ENCODE measurements at places on chromosomes 11 and 22.

DNA sequence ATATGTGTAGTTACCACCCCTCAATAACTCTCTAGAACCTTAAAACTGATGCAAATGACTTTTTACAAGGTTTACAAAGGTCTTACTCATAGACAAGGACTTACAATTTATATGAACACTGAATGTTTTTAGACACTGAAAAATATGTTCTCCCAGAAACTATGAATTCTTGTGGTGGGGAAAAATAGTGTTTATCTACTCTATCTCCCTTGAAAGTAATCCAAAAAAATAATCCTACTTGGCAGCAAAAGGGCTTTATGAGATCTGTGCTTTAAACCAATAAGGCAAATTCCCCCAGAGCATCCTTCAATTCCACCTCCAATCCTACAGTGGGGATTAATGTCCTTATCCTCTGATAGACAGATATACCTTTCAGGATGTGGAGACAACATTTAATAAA is 1984.1 kb upstream of the RAG2 start:
- DNase-seq, result no peak

GRCh38 chr11:12768726-12769673 is 94.8 kb downstream of the TEAD1 start:
- DNase-seq, result no peak

DNA sequence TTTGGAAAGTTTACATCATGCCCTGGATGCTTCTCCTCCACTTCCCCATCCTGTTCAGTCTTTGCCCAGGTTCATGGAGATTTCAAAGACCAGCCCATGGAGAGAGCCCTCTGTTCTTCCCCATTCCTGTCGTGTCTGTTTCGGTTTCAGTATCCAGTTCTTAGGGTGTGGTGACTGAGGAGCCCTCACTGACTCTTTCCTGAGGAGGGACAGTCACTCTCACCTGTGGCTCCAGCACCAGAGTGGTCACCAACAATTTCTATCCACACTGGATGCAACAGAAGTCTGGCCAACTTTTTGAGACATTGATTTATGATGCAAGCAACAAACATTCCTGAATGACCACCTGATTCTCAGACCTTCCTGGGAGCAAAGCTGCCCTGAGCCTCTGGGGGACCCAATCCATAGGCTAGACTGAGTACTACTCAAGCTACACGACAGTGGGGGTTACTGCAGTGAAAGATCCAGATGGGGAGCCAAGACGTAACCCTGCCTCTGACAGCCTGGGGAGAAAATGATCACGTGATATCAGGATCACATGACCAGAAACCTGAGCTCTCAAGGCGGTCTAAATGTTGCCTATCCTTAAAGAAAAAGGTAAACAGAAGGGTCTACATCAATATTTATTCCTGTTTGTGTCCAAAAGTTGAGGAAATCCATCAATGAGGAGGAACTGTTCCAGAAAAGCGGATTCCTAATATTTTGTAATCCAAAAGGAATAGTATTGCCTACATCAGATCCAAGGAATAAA is 76.2 kb upstream of the VPREB1 start:
- no peak for DNase-seq

DNA sequence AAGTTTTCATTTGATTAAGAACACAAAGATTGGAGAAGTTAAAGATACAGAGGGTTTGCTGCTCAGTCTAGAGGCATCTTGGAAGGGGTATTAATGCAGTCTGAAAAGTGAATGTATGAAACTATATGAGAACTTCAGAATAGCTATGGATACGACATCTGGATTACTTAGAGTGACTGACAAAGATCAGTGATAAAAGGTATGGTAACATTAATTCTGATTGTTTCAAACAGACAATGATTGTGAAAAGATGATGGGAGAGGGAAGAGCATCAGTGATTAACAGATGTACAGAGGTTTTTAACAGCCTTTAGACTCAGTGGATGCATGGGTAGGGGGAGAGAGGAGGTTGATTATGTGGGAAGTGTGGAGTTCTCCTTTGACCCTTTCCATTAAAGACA is 919.4 kb upstream of the CNTN5 start:
- DNase-seq, result no peak

DNA sequence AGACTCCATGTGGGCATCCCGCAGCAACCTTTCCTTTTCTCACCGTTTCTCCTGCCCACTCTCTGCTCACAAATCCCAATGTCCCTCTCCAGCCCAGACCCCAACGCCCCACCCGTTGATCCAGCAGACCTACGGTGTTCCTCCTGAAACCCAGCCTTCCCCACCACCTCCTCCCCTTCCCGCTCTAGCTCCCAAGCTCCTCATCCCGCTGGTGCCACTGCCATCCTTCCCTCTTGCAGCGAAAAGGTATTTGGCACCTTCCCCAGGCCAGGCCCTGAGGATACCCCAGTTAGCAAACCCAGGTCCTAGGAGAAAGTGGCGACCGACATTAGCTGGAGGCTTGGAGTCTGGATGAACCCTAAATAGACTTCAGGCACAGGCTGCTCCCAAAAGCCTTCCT is 84.0 kb upstream of the RTL6 start:
- no peak for DNase-seq

- no peak for DNase-seq
These were observed 91.4 kb downstream of the EFCAB6 start for GRCh38 chr22:43720716-43721115.

DNA sequence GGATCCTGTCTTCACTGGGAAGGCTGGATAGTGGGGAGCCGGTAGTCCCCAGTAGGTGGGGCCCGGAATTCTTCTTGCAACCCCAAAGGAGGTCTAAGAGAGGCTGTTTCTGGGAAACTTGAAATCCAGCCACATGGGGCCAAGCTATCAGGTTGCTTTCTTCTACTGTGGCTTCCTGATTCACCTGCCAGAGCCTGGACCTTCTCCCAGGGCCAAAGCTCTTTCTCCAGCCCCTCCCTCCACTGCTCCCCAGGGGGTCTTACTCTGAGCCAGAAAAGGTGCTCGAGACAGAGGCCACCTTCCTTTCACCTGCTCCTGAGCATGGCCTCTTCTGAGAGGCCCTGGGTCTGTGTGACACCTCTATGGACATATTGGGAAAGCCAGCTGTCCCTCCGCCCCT is 9.1 kb downstream of the TST start:
- no peak for DNase-seq

- DNase-seq, result no peak
These were observed 314.3 kb downstream of the BRD1 start for GRCh38 chr22:49513358-49513851.

GRCh38 chr11:38988908-38989307 is 2390.9 kb upstream of the RAG2 start:
- DNase-seq, result no peak

DNA sequence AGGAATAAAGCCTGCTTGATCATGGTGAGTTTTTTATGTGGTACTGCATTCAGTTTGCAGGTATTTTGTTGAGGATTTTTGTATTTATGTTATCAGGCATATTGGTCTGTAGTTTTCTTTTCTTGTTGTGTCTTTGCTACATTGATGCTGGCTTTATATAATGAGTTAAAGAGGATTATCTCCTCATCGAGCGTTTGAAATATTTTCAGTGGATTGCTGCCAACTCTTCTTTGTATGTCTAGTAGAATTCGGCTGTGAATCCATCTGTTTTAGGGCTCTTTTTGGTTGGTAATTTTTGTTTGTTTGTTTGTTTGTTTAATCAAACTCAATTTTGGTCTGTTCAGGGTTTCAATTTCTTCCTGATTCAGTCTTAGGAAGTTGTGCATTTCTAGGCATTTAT is 758.4 kb downstream of the KCNA4 start:
- DNase-seq, result no peak

DNA sequence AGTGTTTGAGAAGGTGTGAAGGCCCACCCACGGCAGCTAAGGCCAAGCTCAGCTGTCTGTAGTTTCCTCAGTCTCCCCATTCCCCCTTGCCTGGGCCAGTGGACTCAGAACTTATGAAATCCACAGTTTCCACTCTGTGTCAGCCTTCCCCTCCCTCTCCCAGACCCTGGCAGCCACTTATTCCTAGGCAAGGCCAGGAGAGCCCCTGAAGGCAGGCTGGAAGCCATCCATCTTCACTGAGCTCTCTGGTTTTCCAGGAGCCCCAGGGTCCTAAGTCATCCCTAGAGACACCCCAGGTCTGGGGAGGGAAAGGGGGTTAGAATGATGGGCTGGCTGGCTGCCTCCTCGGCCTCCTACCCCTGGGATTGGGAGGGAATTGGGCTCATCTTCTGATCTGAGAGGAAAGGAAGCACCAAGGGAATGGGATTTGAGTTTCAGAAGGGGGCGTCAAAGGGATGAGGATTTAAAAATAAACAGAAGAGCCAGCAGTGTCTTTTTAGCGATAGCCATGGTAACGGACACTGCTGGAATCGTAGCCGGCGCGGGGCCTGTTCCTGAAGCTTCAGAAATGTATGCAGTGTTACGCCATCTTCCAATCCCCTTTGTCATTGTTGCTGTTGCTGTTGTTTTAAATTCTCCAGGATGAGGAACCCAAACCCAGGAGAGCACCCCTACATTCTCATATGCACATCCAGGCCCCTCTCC is 561.1 kb upstream of the CADM1 start:
- no peak for DNase-seq

- DNase-seq, result no peak
These were observed 77.8 kb upstream of the CADM1 start for GRCh38 chr11:115581871-115582639.

- no peak for DNase-seq
These were observed 38.9 kb downstream of the ZNF195 start for GRCh38 chr11:3340025-3340424.

GRCh38 chr22:50308597-50308935 is 1.1 kb upstream of the PLXNB2 start:
- no peak for DNase-seq

GRCh38 chr11:61850687-61851086 is 22.6 kb downstream of the FADS2 start:
- no peak for DNase-seq

- no peak for DNase-seq
These were observed 28.5 kb downstream of the MN1 start for GRCh38 chr22:27772984-27773498.

- DNase-seq, result no peak
These were observed 184.2 kb downstream of the FAM76B start for GRCh38 chr11:95605271-95605940.

- DNase-seq, result no peak
These were observed 25.4 kb downstream of the TRIM44 start for GRCh38 chr11:35688023-35688422.

DNA sequence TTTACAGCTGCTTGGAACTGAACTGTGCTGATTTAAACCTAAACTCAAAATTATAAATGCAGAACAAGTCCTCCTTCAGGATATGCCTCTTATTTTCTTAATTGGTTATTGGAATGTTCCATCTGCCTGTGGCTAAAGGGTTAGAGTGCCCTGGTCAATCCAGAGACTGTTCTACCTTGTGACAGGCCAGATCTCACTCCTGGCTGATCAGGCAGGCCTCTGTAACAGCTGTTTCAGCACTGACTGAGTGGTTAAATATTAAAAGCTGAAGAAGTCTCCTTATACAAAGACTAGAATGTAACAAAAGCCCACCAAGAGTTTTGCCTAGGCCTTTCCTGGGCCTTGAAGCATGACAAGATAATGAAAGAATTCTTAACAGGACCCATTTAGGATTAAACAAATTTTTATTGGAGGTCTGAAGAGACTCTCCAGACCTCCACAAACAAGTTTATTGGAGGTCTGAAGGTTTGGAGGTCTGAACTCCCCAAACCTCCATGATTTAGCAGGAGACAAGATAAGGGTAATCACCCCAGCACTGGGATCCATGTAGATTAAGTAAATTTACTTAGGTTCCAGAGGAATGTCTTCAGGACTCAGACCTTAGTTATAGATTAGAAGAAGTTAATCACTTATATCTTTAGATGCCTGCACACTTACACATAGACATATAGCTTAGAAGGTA is 35.8 kb downstream of the TMPRSS5 start:
- no peak for DNase-seq

- DNase-seq, result no peak
These were observed 30.0 kb downstream of the MAPK1 start for GRCh38 chr22:21837248-21837979.

DNA sequence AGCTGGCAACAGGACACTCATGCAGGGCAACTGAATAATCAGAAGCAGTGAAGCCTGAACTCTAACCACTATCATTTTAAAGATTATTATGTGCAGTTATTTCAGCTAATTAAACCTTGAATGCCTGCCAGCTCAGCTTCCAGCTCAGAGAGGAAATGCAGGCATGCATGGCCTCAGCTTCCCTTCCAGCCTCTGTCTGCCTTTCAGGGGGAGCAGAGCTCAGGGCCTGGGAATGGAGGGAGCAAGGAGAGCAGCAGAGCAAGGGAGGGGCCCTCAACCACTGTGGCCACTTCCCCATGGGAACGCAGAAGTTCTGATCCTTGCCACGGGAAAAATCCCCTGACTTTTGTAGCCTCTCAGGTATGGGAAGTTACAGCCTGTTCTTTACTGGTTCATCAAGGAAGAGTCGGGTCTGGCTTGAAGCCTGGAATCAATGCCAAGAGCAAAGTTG is 32.5 kb upstream of the APLNR start:
- DNase-seq, result no peak

GRCh38 chr11:68809506-68809905 is 32.2 kb downstream of the CPT1A start:
- DNase-seq, result no peak

GRCh38 chr11:125062218-125062930 is 731 bp upstream of the SLC37A2 start:
- DNase-seq, result no peak

DNA sequence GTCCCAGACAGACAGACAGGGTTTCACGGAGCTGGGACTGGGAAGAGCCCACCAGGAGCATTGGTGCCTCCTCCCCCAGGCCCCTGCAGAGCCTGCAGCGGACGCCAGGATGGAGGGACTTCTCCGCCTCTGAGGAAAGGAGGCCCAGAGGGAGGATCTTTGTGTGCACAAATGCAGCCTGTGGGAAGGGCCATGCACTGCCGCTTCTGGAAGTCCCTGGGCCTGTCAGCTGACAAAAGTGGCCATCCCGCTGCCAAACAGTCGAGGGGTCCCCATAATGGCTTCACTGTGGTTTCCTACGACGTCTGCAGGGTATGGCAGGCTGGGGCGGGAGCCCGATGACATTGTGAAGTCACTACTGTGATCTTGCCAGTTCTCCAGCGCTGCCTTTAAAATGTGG is 73.8 kb downstream of the TP53I11 start:
- no peak for DNase-seq

- DNase-seq, result no peak
These were observed 229.8 kb downstream of the TBC1D22A start for GRCh38 chr22:46992121-46992731.

GRCh38 chr22:31093086-31093850 is 12.2 kb downstream of the SMTN start:
- no peak for DNase-seq

GRCh38 chr11:118082880-118083552 is 3.7 kb downstream of the SMIM35 start:
- no peak for DNase-seq

GRCh38 chr11:10669258-10670033 is 24.1 kb downstream of the IRAG1 start:
- no peak for DNase-seq

- no peak for DNase-seq
These were observed 2.3 kb downstream of the NAGA start for GRCh38 chr22:42068291-42068690.

GRCh38 chr11:61771985-61772455 is 19.6 kb downstream of the MYRF start:
- no peak for DNase-seq

- DNase-seq, result no peak
These were observed 4.5 kb downstream of the IL18 start for GRCh38 chr11:112159098-112160065.

Measured in T-helper 2 cell (primary cell).